ENCODE measurements at places on chromosomes 2 and 18.
A peak's percentile ranks its signal among the peaks of the same experiment; 100 is the strongest.

GRCh38 chr2:172429301-172429968 is 2.0 kb downstream of the ITGA6 start:
- DNase-seq: no peak

GRCh38 chr2:210309548-210310233 is 5.3 kb downstream of the MYL1 start:
- no peak for DNase-seq

- no peak for DNase-seq
Observed at GRCh38 chr18:71221405-71221804, 932.6 kb downstream of the SOCS6 start.

GRCh38 chr18:35616664-35617423 is 35.3 kb downstream of the GALNT1 start:
- DNase-seq: peak; percentile 76

GRCh38 chr2:195721042-195721441 is 64.0 kb downstream of the SLC39A10 start:
- DNase-seq: no peak

DNA sequence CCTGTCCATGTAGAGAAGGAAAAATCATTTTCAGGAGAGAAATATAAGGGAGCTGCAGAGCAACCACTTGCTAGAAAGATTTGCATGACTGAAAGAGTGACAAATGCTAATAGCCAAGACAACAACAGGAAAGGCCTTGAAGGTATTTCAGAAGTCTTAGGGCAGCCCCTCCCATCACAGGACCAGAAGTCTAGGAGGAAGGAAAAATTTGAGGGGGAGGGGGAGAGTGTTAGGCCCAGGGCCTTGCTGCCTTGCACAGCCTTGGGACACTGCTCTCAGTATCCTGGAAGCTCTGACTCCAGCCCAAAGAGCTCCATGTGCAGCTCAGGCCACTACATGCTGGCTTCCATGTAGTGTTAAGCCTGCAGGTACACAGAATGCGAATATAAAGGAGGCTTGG is 266.9 kb downstream of the GLI2 start:
- no peak for DNase-seq

DNA sequence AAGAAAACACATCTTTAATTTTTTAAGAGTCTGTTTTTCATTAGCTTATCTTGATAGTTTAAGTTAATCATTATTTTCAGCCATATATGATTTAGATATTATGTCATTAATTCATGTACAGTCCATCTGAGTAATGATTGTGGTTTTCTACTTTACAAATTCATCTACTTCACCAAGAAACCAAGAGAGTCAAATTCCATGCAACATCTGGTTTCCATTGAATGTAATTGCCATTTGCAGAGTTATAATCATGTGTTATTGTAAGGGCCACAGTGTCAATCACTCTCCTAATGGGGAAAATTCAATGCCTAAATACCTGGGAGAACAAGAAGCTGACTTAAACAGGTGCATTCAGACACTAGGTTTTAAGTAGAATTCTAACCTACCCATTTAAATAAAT is 217.2 kb upstream of the OSR1 start:
- DNase-seq: peak; percentile 44

DNA sequence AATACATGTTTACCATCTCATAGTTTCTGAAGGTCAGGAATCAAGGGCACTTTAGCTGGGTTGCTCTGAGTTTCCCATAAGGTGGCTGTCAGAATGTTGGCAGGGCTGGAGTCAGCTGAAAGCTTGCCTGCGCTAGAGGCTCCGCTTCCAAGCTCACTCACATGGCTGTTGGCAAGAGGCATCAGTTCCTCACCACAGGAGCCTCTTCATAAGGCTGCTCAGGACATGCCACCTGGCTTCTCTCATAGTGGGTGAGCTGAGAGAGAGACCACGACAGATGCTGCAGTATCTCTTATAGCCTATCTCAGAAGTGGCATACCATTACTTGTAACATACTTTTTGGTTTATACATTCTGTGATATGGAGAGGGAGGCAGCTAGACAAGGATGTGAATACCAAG is 7.2 kb downstream of the HADHB start:
- peak; percentile 3 for DNase-seq

GRCh38 chr2:86216575-86217555 is 17.6 kb downstream of the MRPL35 start:
- peak; percentile 43 for DNase-seq

DNA sequence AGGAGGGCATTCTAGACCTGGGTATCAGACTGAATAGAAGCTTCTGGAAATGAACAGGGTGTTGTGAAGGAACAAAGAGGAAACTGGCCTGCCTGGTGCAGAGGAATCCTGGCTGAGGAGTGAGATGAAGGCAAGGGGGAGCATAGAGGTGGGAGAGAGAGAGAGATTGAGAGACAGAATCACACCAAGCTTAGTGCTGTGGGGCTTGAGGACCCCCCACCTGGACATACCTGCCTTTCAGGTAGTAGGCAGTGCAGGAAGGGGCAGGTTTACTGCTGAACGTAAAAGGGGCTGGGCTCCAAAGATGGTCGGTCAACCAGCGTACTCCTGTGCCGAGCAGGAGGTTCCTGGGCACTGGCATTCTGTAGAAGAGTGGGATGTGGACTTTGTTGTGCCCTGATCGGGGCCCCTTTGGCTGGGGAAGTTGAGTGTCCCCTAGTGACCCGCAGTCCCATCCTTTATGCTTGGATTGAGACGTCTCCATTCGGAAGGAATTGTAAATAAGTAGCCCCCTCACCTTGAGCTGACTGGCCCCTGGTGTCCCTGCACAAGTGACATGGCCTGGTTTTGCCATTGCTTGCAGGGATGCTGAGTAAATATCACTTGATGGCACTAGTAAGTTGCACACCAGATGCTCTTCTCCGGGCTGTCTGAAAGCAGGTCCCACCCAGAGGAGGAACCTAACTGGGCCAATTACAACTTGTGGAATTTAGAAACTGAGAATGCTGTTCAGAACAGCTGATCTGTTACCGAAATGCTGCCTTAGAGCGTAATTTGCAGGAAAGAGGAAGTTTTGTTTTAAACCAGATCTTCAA is 1.4 kb downstream of the UBE2F start:
- peak; percentile 76 for DNase-seq

DNA sequence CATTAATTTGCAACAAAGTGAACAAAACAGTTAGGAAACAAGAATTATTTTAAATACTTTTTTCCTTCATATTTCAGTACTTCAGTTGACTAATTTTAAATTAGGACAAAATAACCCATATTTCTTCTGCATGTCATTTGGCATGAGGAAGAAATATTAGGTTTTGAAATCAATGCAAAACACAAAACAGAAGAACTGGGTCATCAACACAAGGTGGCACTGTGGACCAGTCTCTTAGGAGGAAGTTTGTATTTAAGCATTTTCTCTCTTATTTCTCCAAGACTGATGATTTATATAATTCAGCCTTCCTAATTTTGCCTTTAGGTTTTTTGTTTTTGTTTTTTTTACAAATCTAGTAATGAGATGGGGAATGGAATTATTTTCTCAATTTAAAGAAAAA is 352.8 kb upstream of the KCNH7 start:
- peak; percentile 81 for DNase-seq

DNA sequence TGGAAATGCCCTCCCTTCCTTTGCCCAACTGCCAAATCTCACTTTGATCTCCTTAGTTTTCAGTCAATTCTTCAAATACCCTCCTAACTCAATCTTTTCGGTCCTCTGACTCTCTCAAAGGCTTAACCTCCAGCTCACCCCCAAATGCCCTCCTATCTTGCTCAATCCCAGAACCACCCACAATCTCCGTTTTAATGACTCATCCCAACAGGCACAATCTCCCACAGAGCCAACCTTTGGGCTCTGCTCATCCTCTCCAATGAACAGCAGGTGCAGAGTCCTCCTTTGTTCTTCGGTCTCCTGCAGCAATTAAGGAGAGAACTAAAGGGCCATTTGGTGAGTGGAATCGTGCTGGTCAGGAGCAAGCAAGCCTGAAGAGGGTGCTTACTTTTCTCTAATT is 366.1 kb upstream of the CRIM1 start:
- no peak for DNase-seq

DNA sequence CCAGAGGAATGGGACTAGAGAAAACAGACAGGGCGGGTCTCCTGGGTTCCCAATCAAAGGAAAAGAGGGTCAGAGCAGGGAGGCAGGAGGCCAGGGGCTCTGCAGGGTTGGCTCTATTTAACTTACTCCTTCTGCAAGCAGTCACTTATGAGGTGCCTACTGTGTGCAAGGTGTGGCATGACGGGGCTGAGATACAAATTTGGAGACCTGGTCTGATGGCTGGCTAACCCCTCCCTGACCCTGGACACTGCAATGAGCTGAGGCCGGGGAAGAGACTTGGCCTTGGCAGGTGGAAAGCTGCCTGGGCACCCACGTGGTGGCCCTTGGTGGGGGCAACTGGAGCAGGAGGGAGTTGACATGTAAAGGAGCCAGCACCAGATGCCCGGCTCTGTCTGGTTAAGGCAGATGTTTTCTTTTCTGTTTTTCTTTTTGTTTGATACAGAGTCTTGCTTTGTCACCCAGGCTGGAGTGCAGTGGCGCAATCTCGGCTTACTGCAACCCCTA is 148.5 kb upstream of the GATA6 start:
- DNase-seq: no peak

DNA sequence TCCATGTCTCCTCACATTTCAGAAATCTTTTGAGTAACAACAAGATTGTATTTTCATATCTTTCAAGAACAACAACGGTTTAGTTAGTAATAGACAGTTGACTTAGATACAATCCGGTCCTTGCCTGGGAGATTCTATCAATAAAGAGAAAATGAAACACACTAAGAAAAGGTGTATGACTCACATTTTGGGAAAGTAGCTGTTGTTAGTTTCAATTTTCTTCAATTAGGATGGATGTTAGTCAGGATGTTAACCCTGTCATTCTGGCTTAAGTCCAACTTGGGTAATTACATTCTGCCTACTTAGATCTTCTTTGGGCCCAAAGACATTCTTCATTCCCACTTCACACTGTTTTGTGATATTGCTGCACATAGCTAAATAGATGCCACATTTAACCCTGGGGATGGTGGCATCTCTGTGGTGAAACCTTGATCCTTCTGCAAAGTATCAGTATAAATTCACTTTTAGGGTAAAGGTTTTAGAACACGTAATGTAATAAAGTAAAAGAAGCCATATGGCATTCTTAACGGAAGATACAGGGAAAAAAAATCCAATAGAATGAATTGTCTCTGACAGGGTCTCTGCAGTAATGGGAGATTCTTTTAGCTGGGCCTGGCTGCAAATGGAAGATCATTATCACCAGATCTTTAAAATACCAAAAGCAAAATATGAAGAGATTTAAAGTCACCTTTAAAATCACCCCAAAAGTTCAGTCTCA is 365.5 kb downstream of the FIGN start:
- no peak for DNase-seq

DNA sequence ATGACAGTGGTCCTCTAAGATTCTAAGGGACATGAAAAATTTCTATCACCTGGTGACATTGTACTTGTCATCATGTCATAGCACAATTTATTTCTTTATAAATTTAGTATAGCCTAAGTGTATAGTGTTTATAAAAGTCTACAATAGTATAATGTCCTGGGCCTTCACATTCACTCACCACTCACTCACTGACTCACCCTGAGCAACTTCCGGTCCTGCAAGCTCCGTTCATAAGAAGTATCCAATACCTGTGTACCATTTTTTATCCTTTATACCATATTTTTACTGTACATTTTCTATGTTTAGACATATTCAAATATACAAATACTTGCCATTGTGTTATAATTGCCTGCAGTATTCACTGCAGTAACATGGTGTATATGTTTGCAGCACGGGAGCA is 72.8 kb upstream of the DSEL start:
- DNase-seq: no peak

DNA sequence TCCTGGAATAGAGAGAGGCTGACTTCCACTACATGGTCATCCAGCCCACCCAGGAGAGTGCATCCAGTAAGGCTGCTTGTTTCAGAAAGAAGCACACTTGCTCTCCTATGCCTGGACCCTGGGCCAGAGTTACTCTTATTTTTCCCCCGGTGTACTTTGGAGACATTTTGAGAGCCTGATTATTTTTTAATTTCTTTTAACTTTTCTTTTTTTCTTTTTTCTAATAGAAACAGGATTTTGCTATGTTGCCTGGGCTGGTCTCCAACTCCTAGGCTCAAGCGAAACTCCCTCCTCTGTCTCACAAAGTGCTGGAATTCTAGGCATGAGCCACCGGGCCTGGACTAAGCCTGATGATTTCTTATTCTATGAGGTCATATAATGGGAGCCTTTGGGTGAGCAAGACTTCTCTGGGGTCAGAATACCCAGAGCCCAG is 62.2 kb downstream of the RPL37A start:
- peak; percentile 67 for DNase-seq

- peak; percentile 61 for DNase-seq
Observed at GRCh38 chr2:236180076-236180816, 12.1 kb upstream of the GBX2 start.

GRCh38 chr18:75489493-75490190 is 62.1 kb upstream of the SMIM21 start:
- peak; percentile 91 for DNase-seq

GRCh38 chr2:74162951-74163350 is 15.2 kb upstream of the BOLA3 start:
- DNase-seq: no peak

DNA sequence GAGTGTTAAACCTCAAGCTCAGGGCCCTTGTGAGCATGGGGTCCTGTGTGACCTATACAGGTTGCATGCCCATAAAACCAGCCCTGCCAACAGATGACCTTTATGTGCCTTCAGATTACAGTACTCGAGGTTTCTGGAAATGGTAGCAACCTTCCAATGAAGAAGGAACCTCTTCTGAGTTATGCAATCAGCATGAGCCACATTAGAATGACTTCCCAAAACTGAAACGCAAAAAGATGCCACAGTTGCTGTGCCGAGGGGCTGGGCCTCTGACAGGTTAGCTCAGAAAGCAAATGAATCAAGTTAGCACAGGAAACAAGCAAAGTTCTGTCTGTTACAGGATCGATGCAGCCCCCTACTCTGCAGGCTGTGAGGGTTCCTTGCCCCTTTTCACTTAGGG is 37.7 kb downstream of the TGFA start:
- DNase-seq: no peak

DNA sequence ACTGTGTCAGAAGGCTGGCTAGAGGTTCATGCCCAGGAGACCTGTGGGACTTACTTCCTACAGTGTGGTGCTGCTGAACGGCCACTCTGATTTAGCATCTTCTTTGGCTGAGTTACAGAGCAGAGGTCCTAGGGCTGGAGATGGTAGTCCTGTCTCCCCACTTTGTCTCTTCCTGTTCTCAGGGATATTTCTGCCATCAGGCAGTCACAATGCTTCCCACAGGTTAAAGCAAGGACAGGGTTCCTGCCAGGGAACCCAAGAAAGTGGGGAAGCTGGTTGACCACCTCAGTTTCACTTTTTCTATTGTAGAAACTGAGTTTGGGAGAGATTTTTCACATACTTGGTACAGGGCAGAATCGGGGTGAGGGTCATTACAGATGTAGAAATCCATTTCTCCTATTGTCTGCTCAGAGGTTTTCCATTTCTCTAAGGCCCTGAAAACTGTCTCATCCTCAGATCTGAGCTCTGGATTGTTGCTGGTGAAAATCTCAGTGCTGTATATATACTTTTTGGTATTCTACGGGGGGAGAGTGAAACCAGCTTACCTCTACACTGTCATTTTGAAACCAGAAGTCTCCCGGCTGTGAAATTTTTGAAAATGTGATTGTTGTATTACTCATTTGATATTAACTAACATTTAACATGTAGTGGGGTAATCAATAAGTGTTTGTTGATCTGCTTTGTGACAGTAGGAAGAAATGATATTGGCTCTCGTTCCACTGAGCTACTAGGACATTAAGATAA is 37.0 kb upstream of the MEP1B start:
- no peak for DNase-seq

GRCh38 chr18:21851327-21851961 is 110.9 kb downstream of the MIB1 start:
- peak; percentile 50 for DNase-seq

- DNase-seq: no peak
Observed at GRCh38 chr2:241866790-241867645, 2.5 kb upstream of the RTP5 start.

All from cardiac fibroblast (primary cell).